Inflammatory macrophage treated with lipopolysaccharide for 4 hours (primary cell): ENCODE measurements at places on chromosomes 11 and 22.

- no peak for DNase-seq
Observed at GRCh38 chr11:96782632-96783031, 392.8 kb downstream of the JRKL start.

- no peak for DNase-seq
Observed at GRCh38 chr22:45009606-45010531, at the start of gene PHF21B. PHF21B (minus strand) TSS chr22:45010005; CDS start chr22:45009549, 456 bp downstream.

DNA sequence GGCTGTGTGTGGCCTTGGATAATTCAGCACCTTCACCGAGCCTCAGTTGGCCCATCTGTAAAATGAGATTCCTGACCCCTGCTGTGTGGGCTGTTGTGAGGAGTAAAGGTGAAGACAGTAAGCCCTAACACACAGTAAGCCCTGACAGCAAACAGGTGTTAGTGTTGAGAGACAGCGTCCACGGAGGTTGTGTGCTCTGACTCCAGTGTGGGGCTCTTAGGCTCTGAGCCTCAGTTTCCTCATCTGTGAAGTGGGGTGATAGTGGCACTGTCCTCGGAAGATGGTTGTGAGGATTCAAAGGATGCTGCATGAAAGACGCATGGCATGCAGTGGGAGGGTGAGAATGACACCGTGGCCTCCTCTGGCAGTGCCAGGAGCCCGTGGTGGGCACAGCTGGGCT, 14.2 kb downstream of the DPP3 start:
- no peak for DNase-seq

- peak; percentile 92 for DNase-seq
Observed at GRCh38 chr11:9660886-9661285, 3.0 kb upstream of the SWAP70 start.

DNA sequence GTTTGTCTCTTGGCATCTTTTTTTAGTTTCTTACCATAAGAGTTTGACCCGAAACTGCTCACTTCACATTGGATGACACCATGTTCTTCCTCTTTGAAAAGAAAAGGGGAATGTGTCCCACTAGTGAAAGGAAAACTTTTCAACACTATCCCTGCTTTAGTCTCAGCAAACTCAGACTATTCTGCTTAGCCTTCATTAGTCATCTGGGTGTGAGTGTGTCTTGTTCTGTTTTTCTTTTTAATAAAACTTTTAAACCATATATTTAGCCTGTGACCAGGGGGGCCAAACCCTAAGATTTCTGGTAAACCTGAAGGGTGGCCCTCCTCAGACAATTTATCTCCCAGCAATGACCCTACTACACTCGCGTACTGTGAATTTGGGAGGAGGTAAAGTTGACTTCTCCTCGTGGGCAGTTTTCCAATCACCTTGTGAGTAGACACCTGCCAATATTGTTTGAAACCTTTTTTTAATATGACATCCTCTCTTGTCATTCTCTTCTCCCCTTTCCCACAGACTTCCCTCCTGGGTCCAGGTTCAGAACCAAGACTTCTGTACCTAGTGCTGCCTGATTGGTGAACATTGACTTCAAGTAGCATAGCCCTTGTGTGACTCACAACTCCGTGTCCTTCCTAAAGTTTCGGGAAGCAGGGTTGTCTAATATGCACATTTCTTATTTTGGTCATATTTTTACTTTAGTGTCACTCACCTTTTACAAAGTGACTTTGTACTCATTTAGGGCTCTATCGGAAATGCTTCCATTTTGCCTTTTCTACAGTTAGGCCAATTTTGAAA, 39.9 kb downstream of the DBX1 start:
- DNase-seq: no peak

DNA sequence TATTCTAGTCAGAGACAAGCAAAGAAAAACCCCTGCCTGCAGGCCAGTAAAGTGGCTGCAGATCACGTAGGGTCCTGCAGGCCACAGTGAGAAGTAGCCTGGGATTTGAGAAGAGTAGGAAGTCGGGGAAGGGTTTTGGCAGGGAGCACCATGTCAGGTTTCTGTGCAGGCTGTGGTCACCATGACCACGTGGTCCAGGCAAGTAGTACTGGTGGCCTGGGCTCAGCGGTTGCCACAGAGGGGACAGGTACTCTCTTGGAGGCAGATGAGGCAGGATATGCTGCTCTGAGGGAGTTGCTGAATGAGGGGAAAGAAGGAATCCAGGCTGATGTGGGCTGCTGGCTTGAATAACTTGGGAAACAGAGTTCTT, 46.5 kb downstream of the PISD start:
- DNase-seq: no peak

DNA sequence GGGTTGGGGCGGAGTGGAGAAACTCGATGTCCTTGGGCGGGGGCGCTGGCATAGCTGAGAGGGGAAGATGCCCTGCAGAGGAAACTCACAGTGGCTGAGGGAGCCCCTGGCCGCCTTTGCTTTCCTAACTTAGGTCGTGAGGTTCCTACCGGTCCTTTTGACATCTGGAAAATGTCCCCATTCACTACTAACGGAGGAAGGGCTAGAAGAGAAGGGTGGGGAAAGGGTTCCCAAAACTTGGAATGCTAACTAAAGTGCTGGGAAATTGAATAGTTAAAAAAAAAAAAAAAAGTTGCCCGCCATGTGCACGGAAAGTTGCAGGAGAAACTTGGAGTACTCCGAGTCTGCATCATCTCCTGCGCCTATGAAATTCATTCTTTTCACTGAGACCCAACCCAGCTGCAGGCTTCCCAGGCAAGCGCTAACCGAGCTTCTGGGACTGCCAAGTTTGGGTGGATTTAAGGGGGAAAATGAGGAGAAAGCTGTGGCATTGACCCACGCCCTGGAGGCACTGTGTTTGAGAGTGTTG, 796 bp downstream of the TIMP3 start:
- DNase-seq: no peak

GRCh38 chr11:6813656-6814055, 14.2 kb upstream of the OR6A2 start:
- no peak for DNase-seq

DNA sequence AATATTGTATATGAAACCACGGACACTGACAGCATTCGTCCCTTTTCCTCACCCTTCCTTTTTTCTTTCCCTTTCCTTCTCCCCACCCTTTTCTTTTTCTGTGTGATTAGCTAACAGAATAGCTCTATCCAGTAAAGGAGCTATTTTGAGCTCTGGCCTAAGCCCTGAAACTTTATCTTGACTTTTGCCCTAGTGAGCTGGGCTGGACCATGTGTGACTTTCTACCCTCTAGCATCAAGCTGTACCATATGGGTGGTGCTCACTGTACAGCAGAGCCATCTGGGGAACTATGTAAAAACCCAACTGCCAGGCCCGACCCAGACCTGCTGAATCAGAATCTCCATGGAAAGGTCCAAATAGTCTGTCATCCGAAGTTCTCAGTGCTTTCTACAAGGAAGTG, 21.9 kb upstream of the PANX1 start:
- DNase-seq: no peak
